ENCODE measurements at places on chromosomes 3 and 15.
A peak's percentile ranks its signal among the peaks of the same experiment; 100 is the strongest.

DNA sequence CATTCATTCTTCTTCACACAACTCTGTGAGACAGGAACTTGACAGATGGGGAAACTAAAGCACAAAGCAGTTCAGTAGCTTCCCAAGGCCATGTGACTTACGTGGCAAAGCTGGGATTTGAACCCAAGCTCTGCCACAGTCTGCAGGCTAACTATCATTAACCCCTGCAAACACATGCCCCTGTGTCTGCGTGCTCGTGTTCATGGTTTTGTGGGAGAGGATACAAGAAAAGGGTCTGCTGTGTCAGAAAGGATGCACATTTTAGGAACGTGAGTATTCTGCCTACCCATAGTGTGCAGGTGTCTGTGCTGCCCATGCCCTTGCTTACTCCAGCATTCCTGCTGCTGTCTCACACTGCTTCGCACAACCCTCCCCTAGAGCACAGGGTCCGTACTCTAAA, 137.0 kb downstream of the CHDH start:
- DNase-seq, result no peak

DNA sequence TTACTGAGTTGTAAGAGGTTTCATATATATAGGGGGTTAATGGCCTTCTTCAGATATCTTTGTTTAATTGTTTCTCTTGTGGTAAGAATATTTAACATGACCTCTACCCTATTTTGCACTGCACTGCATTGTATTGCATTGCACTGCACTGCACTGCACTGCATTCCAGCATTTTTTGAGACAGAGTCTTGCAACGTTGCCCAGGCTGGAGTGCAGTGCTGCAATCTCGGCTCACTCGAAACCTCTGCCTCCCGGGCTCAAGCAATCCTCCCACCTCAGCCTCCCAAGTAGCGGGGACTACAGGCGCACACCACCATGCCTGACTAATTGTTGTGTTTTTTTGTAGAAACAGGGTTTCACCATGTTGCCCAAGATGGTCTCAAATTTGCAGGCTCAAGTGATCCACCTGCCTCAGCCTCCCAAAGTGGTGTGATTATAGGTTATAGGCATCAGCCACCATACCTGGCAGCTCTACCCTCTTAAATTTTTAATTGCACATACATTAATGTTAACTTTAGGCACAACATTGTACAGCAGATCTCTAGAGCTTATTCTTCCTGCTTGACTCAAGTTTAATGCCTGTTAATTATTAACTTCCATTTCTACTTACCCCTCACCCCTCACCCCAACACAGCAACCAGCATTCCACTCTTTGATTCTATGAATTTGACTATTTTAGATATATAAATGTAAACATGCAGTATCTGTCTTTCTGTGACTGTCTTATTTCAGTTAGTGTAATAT, 38.4 kb downstream of the NEDD4 start:
- no peak for DNase-seq

GRCh38 chr3:119601154-119601553, 3.5 kb downstream of the PLA1A start:
- DNase-seq, result no peak

- DNase-seq, result no peak
These were observed 509.3 kb upstream of the PPP2R3A start for GRCh38 chr3:135456108-135456790.

DNA sequence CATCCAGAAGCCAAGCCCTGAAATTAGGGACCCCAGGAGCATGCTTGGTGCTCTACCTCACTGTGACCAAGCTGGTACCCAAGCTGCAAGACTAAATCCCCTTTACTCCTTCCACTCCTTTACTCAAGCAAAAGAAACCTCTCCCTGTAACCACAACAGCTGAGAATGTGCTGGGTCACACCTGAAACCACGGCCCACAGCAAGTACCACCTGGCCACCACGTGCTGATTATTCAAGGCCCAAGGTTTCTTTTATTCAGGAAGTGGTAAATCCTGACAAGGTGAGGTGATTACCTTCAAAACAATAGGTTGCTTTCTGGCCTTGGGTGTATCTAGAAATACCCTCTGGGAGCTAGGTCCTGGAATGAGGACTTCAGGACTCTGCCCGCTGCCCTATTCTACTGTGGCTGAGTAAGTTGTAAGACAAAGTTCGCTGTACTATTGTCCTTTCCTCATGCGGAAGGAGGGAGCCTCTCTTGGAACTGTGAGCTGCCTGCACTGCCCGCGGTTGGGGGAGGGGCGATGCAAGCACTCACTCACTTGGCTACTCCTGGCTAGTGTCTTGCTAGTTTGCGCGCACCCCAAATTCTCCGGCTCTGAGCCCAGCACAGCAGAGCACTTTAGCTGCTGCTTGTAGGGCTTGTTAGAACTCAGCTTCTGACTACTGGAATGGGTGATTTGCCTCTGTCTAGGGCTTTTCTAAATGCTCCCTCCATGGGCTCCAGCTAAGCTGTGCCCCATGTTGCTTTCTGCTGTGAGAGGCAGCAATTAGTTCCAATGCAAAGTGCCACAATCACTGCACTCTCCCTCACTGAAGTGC, 487.1 kb upstream of the CNTN3 start:
- no peak for DNase-seq

DNA sequence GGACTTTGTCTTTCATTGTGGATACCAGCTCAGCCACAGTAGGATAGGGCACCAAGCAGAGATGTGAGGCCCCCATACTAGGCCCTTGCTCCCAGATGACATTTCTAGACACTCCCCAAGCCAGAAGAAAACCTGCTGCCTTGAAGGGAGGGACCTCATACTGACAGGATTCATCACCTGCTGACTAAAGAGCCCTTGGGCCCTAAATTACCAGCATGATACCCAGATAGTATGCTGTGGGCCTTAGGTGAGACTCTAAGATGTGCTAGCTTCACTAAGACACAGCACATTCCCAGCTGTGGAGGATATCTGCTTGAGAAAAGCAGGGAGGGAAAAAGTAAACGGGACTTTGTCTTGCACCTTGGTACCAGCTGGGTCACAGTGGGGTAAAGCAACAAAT, 324.0 kb downstream of the TBL1XR1 start:
- DNase-seq, result no peak

DNA sequence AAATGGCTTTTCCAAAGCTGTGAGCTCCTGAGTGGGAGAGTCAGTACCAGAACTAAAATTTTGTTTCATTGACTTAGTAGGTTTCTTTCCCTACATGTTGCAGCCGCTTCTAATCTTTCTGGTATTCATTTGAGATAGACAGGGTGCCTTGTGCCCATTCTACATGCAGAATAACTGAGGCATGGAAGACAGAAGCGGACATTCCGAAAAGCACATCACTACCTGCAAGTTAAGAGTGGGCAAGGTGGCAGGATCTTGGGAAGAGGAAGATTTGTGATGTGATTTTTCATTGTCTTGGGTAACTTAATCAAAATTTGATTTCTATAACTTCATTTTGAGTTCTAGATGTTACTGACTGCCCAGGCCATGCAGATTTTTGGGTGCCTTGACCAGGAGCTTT, 2.0 kb downstream of the MAP2K5 start:
- DNase-seq, result no peak

GRCh38 chr3:52226229-52226817, 878 bp upstream of the TLR9 start:
- no peak for DNase-seq

- no peak for DNase-seq
These were observed 103.1 kb upstream of the CCNL1 start for GRCh38 chr3:157263027-157263426.

DNA sequence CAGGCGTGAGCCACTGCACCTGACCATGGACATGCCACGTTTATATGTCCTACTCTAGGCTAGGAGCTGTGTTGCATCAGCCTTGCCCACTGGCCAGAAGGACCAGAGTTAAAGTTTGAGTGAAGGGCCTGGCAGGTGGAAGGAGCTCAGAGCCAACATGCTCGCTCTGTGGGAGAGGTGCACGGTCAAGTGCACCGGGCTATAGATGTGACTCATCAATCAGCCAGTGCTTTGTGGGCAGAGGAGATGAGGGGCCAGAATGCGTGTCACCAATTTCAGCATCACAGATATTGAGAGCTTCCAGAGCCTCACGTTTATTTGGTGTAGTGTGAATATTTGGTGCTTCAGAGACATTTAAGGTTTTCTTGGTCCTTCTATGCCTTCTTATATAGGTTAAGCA, 137.3 kb upstream of the KBTBD8 start:
- no peak for DNase-seq

DNA sequence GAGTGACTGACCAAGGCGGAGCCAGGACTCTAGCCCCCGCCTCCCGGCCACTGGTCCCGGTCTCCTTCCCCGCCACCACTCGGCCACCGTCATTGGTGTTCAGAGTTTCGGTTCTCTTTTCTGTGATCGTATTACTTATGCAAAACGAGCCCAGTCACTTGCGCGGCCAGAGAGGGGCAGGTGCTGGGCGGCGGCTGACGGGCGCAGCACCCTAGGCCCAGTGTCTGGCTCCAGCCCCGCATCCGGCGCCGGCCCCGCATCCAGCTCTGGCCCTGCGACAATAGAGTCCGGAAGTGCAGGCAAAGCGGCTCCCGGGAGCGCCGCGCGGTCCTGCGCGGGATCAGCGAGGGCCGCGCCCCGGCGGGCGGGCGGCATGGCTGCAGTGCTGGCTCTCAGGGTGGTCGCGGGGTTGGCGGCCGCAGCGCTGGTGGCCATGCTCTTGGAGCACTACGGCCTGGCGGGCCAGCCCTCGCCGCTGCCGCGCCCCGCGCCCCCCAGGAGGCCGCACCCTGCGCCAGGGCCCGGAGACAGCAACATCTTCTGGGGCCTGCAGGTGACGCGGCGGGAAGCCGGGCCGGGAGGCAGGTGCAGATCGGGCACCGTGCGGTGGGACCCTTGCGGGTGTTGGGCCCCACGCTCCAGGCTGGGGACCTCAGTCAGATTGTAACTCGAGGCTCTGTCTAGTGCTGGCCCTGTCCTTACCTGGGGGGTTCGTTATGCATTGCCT, at the start of gene TMEM62:
TSS of gene TMEM62 (plus strand) at position 157 of the 727 bp plus-strand sequence. CDS start at position 374, 217 bp downstream.
- DNase-seq, result peak; percentile 81

GRCh38 chr3:151147299-151147698, 55.7 kb downstream of the GPR171 start:
- no peak for DNase-seq

GRCh38 chr3:172626021-172626640, 84.7 kb downstream of the NCEH1 start:
- no peak for DNase-seq

GRCh38 chr3:43620831-43621655, 768 bp downstream of the ANO10 start:
- no peak for DNase-seq

DNA sequence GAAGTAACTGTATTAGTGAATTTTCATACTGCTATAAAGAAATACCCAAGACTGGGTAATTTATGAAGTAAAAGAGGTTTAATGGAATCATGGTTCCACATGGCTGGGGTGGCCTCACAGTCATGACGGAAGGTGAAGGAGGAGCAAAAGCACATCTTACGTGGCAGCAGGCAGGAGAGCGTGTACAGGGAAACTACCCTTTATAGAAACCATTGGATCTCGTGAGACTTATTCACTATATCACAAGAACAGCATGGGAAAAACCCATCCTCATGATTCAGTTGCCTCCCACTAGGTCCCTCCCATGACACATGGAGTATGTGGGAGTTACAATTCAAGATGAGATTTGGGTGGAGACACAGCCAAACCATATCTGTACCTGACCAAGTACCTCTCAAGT, 812.3 kb upstream of the ALCAM start:
- DNase-seq, result no peak

- no peak for DNase-seq
These were observed 13.8 kb downstream of the PIERCE2 start for GRCh38 chr15:55422089-55422488.

- DNase-seq, result no peak
These were observed 9.8 kb downstream of the ARPP19 start for GRCh38 chr15:52559022-52559421.

DNA sequence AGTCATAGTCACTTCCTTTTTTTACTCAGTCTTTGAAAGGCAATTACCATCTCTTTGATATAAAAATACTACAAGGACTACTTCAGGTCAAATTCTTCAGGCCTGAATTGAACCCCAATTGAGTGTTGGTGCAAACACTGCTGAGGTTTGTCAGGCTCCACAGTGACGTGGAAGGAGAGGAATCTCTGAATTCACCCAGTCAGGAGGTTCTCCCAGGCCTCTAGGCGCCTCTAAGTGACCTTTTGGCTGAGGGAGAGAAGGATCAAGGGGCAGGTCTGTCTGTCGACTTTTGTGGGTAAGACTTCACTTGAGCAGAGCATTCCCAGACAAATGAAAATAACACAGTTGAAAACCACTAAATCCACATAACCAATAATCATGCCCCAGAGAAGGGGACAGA, 227.6 kb upstream of the CHRNA7 start:
- no peak for DNase-seq

GRCh38 chr3:192570821-192571791, 156.2 kb downstream of the FGF12 start:
- DNase-seq, result no peak

- no peak for DNase-seq
These were observed 131.7 kb downstream of the XXYLT1 start for GRCh38 chr3:195139091-195139875.

DNA sequence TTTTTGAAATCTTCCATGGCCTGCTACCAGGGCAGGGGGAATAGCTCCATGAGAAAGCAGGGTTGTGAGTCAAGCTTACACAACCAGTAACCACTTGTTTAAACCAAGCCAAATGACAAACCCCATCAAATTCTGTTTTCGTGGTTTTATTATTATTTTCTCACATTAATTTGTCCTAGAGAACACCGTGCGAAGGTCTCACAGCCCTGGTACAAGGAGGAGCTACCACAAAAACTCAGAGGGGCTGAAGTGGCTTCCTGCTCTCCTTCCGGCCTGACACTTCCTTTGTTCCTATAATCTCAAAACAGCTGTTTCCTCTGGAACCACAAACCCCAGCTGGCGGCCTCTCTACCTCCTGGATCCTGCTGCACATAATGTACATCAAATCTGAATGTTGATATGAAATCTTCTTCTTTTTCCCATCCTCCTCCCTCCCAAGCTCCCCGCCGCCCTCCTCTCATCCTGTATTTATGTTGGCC, 375.9 kb downstream of the MCTP2 start:
- DNase-seq, result no peak

DNA sequence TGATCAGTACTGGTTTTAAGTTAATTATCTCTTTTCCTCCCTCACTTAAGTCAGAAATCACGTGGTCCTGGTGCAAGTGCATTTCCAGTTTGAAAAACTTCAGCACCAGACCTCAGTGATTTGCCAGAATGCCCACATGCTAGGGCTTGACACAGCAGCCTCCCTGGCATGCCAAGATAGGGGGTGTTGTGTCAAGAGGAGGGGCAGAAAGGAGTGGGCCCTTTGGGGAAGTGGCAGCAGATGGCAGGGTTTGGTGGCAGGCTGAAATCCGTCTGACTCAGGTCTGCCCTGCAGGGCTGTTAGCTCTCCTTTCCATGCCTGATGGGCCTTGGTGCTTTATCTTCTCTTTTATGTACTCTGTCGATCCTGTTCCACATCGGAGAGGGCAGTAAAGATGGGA, 23.4 kb downstream of the PXK start:
- DNase-seq, result peak; percentile 55

DNA sequence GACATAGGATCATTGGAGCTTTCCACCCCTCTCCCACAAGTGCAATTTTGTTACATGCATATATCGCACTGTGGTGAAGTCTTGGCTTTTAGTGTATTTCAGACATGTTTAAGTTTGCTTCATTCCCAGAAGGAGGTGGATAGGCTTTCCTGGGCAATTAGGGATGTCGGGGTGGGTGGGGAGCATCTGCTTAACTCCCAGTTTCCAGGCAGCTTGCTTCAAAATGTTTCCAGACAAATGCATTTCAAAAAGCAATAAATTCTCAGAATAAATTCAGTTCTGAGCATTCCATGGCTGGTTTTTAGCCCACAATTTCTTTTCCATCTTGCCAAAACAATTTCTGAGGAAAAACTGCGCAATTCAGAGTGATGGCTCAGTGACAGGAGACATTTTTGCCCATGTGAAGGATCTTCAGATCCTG, 227.7 kb upstream of the ZPLD1 start:
- DNase-seq, result no peak

Measured in CD4-positive, alpha-beta T cell treated with Interleukin-1 beta for 1 hour (primary cell).